ENCODE measurements at places on chromosomes 4 and X. TPM values are rescaled to one million over a fixed set of nuclear protein-coding genes. Genes with fewer than 3 reads are reported as not detected.

DNA sequence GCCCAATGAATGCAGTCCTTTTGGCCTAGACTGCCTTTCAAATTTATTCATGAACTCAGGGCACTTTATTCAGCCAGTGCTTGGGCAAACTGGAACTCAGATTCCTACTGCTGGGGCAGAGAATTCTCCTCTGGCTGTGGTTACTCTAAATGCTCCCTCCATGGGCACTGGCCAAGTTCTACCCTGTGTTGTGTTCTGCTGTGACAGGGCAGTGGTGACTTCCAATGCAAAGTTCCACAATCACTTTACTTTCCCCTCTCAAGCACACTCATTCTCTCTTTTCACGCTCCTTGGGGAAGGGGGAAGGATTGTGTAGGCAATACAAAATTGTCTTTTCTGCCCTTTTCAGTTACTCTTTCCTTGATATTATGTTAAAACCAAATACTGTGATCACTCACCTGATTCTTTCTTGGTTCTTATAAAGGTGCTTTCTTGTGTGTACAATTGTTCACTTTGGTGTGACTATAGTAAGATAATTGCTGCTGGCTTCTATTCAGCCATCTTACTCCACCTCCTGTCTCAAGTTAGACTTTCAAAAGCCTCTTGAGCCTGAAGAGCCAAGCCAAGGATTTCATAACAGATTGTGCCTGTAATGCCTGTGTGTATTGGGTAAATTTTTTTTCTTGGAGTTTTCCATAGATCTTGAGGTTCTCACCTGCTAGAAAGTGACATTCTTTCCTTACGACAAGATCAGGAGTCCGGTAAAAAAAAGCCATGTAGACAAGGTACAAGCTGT, 1078.6 kb downstream of the FAM133A start:
- no peak for DNase-seq

GRCh38 chr4:18751083-18751482, 729.5 kb upstream of the LCORL start:
- no peak for DNase-seq

GNRHR gene
- total RNA-seq, result not detected

CFP gene
- 0.60 TPM for total RNA-seq

DNA sequence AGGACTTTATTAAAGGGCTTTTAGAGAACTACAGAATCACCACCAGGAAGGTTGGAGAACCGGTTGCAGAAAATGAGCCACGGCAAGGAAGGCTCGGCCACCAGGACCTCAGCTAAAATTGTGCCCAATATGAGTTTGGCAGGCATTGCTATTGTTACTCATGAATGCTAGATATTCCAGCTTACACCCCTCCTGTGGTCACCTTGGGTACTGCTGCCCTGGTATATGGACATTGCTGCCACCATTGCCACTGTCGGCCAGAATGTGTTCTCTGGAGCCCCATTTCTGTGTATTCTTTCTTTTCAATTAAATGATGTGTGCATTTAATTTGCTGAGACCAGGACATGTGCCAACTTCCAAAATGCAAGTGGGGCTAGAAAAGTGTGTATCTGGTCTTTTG, 626.7 kb upstream of the BOD1L1 start:
- no peak for DNase-seq

DNA sequence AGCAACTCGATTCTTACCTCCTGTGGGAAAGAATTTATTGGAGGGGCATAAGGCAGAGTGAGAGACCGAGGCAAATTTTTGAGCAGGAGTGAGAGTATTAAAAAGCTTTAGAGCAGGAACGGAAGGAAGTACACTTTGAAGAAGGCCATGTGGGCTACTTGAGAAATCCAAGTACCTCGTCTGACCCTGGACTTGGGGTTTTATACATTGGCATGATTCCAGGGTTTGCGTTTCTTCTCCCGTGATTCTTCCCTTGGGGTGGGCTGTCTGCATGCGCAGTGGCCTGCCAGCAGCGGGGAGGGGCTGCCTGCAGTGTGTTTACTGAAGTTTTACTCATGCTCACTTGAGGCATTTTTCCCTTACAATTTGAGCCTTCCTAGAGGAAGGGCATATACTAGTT, 3.4 kb downstream of the GALNT7 start:
- no peak for DNase-seq

DNA sequence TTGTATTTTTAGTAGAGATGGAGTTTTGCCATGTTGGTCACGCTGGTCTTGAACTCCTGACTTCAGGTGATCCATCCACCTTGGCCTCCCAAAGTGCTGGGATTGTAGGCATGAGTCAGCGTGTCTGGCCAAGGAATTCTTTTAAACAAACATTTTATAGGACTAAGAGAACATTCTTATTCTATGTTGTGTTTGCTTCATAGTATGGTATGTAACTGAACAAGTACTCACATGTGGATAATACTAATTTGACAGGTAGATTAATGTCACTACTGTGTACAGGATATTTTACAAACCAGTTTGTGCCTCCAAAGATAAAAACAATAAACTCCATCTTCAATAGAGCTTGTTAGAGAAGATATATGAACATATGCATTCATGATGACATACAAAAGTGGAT, 1353.4 kb downstream of the PCDH7 start:
- DNase-seq, result no peak

UNC5C gene
- 4.7 TPM for total RNA-seq

- peak; percentile 86 for DNase-seq
Observed at GRCh38 chrX:261167-261918, 19.8 kb upstream of the PLCXD1 start.

DNA sequence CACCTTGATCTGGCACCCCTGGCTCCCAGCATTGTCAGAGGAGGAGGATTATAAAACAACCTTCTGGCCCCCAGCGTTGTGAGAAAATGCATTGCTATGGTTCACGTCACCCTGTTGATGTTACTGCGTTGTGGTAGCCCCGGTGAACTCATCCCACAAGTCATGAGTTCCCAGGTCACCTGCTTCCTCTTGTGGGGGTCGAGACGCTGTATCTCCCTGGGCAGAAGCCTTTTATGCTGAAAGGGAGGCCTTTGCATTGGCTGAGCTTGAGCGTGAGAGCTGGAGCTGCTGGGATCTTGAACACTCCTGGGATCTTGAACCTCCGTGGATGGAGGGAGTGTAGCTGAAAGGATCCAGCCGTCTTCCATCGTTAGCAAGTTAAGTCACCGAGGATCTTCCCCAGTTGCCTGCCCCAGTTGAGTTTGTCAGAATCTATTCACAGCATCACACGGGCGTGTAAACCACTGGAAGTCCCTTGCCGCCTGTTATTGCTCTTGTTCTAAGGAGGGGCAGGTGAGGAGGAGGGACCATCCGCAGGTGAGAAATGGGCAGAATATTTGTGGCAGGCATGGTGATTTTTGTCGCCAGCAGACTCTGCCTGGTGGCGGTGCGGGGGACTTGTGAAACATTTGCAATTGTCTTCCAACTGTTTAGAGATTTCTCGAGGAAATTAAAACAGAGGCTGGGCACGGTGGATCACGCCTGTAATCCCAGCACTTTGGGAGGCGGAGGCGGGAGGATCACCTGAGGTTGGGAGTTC, 299.9 kb downstream of the ASMT start:
- no peak for DNase-seq

DNA sequence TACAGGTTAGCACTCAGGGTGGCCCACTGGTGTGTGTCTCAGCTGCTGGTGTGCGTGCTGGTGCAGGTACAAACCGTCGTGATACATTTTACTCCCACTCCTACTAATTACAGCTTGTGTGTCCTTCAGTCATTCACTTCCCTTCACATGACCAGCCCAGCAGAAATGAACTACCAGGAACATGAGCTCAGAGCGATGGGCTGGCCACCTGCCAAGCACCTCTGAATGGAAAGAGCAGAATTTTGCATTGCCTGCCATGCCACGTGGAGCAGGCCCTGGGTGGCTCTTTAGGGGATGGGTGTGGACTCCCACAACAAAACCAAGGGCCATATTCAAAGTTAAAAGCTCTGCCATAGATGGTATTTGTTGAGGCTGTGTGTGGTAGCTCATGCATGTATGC, 58.9 kb upstream of the PGM2 start:
- DNase-seq, result no peak

DNA sequence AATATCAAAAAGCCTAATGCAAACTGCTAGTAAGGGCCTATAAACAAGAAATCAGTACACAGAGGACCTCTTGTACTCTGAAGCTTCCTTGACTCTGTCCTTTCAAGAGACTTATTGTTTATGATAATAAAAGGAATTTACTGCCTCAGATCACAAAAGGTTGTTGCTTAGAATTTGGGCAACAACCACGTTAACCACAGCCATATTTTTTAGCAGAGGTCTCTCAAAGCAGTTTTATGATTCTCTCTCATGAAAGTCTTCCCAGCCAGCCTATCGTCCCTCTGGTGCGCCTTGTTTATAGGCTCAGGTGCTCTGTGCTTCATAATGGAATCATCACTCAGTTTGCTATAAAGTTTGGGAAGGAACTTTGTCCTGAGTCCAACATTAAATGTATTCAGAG, 270.6 kb downstream of the RCHY1 start:
- DNase-seq, result no peak

- no peak for DNase-seq
Observed at GRCh38 chrX:56726605-56727004, 2.4 kb upstream of the NBDY start.

- DNase-seq, result no peak
Observed at GRCh38 chrX:133650239-133650638, 234.9 kb upstream of the GPC4 start.

DNA sequence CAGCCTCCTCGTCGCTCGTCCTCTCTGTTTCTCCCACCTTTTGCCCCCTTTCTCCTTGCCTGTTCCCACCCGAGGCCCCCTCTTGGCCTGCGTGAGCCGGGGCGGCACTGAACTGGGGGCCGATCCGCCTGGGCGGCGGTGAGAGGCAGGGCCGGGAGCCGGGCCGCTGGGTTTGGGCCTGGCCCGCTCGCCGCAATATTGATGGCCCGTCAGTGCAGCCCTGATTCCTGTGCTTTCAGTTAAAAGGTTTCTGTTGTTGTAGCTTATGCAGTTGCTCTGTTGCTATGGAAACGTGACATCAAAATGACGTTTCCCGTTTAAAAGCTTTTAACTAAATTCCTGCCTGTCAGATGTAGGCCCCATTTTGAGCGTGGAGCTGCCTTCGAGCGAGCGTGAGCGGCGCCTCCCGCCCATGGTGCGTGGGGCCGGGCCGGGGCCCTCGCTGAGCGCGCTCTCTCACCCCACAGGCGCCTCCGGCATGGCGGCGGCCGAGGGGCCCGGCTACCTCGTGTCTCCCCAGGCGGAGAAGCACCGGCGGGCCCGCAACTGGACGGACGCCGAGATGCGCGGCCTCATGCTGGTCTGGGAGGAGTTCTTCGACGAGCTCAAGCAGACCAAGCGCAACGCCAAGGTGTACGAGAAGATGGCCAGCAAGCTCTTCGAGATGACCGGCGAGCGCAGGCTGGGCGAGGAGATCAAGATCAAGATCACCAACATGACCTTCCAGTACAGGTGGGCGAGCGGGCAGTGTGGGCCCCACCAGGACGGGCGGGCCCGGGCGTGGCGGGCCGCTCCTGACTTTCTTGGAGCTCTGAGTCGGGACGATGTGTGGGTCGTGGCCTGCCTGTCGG, at the start of gene MSANTD1:
TSS of gene MSANTD1 (plus strand) at position 349 of the 851 bp plus-strand sequence. CDS start at position 413, 64 bp downstream.
- DNase-seq, result peak; percentile 93

GIMD1 gene
- not detected for total RNA-seq

GRCh38 chr4:141309874-141310273, 89.2 kb downstream of the ZNF330 start:
- DNase-seq, result no peak

CHRDL1 gene
- total RNA-seq, result 1.2 TPM

EPHA5 gene
- 1.6 TPM for total RNA-seq

DNA sequence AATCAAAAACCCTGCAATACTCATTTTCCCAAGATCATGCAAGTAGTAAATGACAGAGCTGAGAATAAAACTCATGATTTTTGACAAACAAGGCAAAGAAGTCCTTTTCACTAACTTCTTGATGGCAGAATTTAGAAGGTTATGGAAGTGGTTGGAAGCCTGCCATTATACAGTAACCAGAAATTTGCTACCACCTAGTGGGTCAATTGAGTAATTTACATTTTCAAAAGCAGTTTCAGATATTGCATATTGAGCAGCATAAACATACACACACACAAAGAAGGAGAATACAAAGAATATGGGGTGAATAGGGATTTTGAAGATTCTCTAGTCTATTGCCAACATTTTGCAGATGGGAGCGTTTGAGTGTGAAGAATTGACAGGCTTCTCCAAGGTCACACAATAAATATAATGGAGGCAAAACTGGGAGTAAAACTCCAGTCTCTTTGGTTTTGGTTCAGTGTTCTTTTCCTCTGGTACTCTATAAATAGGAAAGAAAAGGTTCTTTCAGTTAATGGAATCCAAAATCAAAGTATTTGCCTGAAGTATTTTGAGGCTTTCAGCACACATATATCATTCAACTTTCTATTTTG, 70.2 kb downstream of the GC start:
- DNase-seq, result no peak

- DNase-seq, result no peak
Observed at GRCh38 chr4:88751258-88752075, 53.8 kb upstream of the NAP1L5 start.

USP51 gene
- 1.1 TPM for total RNA-seq

CSAG1 gene
- not detected for total RNA-seq

DNA sequence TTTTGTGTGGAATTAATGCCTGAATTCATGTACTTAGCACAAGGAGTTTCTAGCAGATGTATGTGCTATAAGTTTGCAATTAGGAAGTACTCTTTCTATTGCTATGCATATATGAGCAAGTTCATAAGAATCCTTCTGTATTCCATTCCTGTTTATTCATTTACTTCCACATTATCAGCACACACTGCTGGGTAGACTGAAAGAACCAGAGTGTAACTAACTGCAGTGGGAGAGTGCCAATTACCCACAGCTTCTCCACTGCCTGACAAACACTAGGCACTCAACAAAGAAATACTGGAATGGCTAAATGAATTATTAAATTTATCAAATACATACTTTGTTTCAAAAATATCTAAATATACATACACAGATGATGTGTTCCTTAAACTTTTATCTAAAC, 219.6 kb downstream of the CAMK2D start:
- DNase-seq, result no peak

- DNase-seq, result no peak
Observed at GRCh38 chr4:182142176-182143085, 100.8 kb upstream of the TENM3 start.

- DNase-seq, result no peak
Observed at GRCh38 chr4:102687982-102688433, 72.8 kb downstream of the MANBA start.

DNA sequence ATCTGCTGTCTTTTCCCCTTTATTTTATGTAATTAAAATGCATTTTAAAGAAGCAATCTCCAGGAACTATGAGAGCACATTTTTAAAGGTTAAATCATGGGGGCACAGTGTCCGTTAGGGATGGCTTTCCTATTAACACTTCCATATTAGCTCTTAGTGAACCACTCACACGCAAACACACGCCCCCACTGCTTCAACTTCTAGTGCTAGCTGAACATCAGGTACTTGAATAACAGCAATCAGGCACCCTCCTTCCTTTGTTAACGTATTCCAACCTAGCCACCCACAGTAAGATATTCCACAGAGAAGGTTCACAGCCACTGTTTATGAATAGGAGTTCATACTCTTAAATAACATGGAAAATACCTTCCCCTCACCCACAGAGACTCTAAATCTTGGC, 9.3 kb downstream of the TMEM255A start:
- no peak for DNase-seq

GRCh38 chrX:40637687-40638086, 9.7 kb downstream of the CXorf38 start:
- no peak for DNase-seq

Data from chondrocyte (in vitro differentiated cells).